Activated CD4-positive, alpha-beta T cell treated with anti-CD3 and anti-CD28 coated beads for 24 hours (primary cell): ENCODE measurements at places on chromosomes 3 and 15.

DNA sequence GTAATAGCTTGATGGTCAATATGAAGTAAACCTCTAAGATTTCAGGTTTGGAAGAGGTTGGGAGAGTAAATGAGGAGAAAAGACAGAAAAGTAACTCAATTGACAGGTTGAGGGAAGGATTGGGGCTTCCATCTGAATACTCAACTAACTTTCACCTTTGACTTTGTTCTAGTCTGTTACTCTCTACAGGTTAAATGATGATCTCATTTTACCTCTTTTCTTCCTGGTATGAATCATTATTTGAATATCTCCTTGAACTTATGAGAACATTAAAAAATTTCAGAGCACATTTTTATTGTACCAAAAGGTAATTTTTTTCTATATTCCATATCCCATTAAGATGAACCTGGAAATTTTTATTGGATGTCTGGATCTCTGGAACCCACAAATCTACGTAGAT, 87.9 kb upstream of the KCNH8 start:
- DNase-seq = no peak

DNA sequence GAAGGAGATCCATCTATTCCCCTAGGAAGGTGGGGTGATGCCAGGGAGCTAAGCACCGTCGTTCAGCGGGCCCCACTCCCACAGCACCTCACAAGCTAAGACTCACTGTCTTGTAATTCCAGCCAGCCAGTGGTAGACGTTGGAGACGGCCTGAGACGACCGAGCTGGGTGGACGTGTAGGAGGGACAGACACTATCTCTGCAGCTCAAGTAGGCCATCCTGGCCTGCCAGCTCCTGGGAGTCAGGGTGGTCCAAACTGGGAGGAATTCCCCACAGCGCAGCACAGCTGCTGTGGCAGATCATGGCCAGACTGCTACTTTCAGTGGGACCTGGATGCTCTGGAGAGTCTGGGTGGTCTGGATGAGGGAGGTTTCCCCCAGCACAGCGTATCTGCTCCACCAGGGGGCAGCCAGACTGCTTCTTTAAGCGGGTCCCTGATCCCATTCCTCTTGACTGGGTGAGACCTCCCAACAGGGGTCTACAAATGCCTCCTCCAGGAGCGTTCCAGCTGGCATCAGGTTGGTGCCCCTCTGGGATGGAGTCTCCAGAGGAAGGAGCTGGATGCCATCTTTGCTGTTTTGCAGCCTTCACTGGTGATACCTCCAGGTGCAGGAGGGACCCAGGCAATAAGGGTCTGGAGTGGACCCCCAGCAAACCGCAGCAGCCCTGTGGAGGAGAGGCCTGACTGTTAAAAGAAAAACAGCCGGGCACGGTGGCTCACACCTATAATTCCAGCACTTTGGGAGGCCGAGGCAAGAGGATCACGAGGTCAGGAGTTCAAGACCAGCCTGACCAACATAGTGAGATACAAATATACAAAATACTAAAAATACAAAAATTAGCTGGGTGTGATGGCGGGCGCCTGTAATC, 27.6 kb downstream of the GNB5 start:
- no peak for DNase-seq

- no peak for DNase-seq
These were observed 248.7 kb downstream of the GABRG3 start for GRCh38 chr15:27219636-27220035.

GRCh38 chr3:124064050-124064449, 72.1 kb upstream of the ROPN1 start:
- DNase-seq = no peak

DNA sequence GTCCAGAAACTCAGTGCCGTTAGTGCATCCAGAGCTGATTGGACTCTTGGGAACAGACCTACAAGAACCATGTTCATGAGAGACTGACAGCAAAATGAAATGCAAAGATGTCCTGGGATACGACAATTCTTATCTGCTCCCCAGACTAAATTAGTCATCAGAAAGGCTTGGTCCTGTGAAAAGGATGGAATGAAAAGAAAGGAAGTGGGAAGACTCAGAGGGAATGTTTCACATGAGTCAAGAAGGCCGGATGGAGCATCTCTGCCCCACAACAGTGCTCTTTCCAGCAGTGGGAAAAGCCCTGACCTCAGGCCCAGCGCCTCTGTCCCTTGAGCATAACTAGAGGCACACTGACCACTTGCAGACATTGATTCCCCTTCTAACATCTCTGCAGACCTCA, 39.3 kb upstream of the UACA start:
- DNase-seq = no peak

GRCh38 chr3:14227856-14228255, 49.2 kb downstream of the LSM3 start:
- DNase-seq = no peak

- no peak for DNase-seq
These were observed 195.1 kb downstream of the SI start for GRCh38 chr3:164883171-164883570.

- DNase-seq = no peak
These were observed 8.1 kb downstream of the MYNN start for GRCh38 chr3:169781209-169781855.

- no peak for DNase-seq
These were observed 378.2 kb upstream of the THBS1 start for GRCh38 chr15:39202641-39203040.

DNA sequence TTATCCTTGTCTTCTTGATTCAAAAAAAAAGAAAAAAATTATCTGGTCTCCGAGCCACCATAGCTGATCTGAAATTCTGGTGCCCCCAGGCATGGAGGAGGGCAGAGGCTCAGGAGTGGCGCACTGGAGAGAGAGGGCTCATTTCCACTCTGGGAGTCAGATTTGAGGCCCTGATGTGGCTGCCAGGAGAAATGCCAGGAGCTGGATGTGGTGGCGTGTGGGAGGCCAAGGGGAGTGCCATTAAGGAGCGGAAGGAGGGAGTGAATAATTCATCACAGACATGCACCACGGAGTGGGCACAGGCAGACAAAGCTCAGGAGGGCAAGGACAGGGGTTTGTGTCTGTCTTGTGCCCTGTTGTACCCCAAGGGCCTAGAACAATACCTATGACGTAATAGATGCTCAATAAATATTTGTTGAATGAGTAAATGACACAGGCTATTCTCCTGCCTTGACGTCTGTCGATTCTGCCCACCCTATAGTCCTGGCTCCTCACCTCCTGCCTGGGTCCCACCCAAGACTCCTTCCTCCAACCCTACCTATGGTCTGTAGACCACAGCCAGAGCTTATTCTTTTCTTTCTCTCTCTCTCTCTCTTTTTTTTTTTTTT, 12.0 kb upstream of the GRIP2 start:
- no peak for DNase-seq

GRCh38 chr3:186988806-186989205, 58.5 kb downstream of the ST6GAL1 start:
- DNase-seq = no peak

DNA sequence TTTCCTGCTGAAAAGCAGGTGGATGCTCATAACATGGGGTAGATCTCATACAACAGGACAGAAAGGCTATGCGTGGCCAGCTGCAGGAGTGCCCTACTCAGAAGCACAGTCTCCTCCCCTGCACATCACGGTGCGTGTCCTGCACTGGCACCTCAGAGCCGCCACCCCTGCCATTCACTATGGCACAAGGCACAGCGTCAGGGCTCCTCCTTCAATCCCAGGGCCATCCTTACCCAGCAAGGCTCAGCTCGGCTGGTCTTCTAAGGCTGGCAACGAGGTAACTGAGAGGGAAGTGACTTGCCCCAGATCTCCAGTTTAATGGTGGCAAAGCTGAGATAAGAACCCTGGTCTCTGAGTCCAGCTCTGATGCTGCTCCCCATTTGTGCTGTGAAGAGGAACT, 97.1 kb downstream of the CPN2 start:
- DNase-seq = no peak

GRCh38 chr3:183291497-183292031, 38.5 kb downstream of the B3GNT5 start:
- DNase-seq = no peak

DNA sequence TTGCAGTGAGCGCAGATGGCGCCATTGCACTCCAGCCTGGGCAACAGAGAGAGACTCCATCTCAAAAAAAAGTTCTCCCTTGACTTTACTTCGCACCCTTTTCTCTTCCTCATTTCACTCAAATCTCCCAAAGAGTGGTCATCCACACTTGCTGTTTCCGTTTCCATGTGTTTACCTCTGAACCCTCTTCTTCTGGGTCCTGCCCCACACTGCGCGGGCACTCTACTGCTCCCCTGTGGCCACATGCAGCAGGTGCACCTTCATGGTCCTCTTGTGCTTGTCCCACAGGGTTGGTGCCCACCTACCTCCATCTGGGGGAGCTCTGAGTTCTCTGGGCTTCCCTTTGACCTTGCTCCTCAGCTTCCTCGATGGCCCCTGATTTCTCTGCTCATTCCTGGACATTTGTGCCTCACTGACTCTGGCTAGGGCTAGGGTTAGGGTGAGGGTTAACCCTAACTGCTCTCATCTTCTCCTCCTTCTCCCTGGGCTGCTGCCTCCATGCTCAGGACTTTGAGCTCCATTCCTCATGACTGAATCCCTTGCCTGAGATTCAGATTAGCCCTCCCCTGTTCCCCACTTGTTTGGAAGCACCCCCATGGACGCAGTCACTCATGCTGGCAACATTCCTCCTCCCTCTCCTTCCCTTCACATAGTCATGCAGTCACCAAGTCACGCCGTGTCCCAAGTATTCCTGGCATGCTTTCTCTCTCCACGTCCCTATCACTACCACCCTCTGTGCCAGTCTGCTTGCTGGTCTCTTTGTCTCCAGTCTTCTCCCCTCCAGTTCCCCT, 26.6 kb upstream of the KY start:
- no peak for DNase-seq

DNA sequence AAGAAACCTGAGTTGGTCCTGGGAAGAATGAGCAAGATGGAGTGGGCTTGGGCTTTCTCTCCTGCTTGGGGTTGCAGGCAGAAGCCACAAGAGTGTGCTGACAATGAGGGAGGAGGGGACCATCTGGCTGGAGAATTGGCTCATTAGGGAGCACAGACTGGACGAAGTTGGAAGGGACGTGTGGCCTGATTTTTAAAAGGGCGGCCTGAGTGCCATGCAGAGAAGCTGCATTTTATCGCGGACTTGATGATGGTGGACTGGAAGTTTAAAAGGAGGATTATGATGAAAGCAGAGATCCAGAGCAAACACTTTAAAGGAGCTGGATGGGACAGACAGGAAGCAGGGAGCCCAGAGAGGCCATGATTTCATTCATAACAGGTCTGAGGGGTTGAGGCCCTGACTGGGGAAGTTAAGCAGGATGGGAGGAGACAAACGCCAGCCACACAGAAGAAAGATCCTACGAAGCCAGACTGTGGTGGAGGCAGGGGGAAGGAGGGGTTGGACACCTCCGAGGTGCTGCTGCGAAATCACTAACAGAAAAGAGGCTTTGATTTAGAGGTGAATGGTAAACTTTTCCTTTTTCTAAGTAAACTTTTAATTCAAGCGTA, 23.6 kb downstream of the TLNRD1 start:
- no peak for DNase-seq

DNA sequence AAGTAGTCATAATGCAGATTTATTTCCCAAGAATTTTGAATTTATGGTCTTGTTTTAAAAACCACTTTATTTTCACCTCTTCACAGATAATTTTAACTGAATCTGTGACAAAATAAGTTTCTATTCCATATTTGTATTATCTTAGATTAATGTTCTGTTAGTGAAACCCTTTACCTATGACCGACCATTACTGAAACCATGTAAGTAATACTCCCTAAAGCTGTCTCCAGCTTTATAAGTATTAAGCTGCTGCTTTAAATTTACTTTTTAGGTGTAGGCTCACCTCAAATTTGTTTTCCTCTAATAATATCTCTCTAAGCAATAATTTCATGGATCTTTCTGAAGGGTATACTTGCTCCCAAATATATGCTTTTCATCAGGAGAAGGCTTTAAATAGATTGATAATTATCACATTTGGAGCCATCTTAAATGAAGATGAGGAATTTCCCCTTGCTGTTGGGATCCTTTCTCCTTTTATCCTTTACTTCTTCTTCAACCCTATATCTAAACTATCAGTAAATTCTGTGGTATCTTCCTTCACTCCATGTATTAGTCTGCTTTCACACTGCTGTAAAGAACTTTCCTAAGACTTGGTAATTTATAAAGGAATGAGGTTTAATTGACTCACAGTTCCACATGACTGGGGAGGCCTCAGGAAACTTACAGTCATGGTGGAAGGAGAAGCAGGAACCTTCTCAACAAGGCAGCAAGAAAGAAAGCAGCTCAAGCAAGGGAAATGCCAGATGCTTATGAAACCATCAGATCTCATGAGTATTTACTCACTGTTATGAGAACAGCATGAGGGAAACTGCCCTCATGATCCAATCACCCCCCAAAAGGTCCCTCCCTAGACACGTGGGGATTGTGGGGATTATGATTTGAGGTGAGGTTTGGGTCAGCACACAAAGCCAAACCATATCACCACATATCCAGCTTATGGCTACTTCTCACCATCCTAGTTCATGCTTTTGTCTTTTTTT, 92.3 kb upstream of the P2RY1 start:
- no peak for DNase-seq

GRCh38 chr3:108097322-108098002, 6.6 kb upstream of the CD47 start:
- DNase-seq = no peak

- no peak for DNase-seq
These were observed 361.5 kb upstream of the DPH6 start for GRCh38 chr15:35907511-35907910.
